ENCODE measurements at places on chromosomes 1 and 21. TPM values are rescaled to one million over a fixed set of nuclear protein-coding genes. Genes with fewer than 3 reads are reported as not detected.

MAP7D1 gene
- 46.0 TPM for total RNA-seq

NPHS2 gene
- total RNA-seq, result not detected

SH3GLB1 gene
- total RNA-seq, result 59.3 TPM

DNA sequence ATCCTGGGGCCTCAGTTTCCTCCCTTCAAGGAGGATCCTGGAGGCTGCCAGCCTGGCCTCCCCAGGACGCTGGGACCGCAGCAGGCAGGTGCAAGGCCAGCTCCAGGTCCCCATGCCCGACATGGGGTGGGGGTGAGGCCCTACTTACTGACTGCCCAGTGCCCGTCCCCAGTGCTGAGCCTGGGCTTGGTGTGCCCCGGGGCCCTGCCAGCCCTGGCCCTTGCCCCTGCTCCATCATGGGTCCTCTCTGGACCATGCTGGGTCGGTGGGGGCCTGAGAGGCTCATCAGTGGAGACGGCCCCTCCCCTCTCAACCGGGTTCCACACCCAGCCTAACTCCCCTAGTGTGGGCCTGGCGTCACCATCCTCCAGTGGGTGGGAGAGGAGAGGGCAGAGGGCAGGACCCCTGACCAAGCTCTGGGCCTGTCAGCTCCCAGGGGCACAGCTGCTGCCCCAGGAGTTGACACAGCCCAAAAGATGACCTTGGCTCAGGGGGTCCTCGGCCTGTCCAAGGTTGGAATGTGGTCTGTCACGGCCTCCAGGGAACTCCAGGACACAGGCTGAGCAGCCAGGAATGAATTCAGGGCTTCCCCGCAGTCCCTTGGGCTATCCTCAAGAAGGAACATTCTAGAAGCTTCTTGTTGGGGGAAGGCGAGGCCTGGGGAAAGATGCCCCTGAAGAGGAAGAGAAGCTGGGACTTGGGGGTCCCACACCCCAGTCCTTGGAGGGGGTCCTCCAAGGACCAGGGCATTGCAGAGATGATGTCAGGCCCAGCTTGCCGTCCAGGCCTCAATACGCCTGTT lies 17.6 kb upstream of the ARF1 start:
- DNase-seq, result no peak
- H3K27me3 ChIP-seq, result peaks cover 35% of the 10 kb centered on the region
- no peak overlapping the region for H3K27ac ChIP-seq
- H3K4me3 ChIP-seq, result no peak overlapping the region
- peaks cover 7% of the 10 kb centered on the region for H3K4me1 ChIP-seq

RAP1GAP gene
- total RNA-seq, result 12.3 TPM

All from hepatocyte (in vitro differentiated cells).